ENCODE measurements at places on chromosomes 6 and 20. TPM values are rescaled to one million over a fixed set of nuclear protein-coding genes. Genes with fewer than 3 reads are reported as not detected.

GRCh38 chr6:30844118-30844535, 40.2 kb upstream of the DDR1 start:
- no peak for DNase-seq

DNA sequence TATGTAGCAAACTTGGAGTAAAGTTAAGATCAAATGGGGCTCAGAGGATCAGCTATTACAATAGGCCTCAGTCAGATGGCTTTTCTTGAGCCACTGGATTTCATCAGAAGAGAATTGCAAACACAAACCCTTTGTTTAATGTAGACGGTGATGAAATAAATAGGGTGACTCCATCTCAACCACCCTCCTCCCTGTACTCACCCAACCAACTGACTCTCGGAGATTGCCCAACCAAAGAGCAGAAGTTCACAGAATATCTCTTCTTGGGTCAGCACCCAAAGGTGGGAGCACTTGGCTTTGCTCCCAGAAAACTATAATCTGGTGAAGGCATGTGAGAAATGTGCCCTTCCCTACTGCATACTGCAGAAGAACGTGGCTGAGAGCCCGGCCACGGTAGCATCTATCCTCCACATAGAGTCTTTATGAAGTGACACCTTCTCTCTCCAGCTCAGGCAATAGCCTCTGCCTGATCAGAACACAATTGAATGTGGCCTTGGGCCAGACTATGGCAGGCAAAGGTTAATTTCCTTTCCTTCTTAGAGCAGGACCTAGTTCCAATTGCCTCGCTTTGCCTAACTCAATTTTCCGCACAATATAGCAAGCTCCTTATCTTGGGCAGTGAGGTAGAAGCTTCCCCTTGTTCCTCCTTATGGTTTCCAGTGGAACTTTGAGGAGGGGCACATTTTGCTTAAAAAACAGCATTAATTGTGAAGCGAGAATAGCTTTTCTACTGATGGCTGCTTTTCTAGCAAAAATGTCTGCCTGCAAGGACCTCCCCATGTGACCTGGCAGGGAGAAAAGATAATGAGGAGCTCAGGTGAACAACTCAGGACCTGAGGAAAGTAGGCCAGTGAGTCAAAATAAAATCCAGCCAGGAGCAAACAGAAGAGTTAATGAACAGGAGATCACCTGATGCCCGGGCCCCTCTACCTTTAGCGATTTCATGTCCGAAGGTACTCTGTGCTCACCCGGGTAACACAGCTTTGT, 79.4 kb downstream of the GFOD1 start:
- DNase-seq: no peak

- no peak for DNase-seq
Measured at GRCh38 chr6:69871107-69871506, 4.8 kb downstream of the COL19A1 start.

The ABCC10 gene
- polyA plus RNA-seq: 32.7 TPM
